ENCODE measurements at places on chromosomes 3 and 15. TPM values are rescaled to one million over a fixed set of nuclear protein-coding genes. Genes with fewer than 3 reads are reported as not detected.

P2RY12 gene
- total RNA-seq, result not detected

- no peak for DNase-seq
Observed at GRCh38 chr15:99404454-99404853, 153.2 kb downstream of the LRRC28 start.

NR2E3 gene
- not detected for total RNA-seq

SLC38A3 gene
- not detected for total RNA-seq

DNA sequence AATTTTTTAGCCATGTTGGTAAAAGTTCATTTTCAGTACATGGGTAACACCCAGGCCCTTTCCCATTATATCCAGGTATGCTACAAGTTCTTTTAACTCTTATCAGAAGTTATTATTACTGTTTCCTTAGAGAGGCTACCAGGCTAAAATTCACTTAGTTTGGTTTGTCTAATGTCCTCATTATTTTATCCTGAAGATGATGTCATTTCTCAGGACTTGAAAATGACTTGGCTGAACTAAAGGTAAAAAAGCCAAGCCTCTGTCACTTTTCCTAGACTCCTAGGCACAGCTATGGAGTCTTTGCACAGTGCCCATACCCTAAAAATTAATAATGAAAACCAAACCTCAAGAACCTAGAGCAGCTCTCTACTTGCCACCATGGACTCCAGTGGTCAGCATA, 4.1 kb downstream of the ELL3 start:
- DNase-seq, result no peak

DNA sequence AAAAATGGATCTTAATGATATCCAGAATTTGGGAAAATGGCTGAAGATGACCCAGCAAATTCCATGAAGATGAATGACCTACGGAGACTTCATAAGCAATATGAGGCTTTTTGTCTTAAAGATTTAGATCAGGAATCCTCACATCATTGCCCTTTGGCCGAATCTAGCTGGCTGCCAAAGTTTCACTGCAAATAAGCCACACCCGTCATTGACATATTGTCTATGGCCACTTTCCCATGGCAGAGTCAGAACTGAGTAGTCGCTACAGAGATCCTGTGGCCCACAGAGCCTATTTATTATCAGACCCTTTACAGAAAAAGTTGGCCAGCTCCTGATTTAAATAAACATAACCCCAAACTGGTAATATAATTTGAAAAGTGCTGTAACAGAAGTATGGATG, 307.4 kb upstream of the RARB start:
- DNase-seq, result no peak

GRCh38 chr15:43105077-43105736, 631 bp downstream of the UBR1 start:
- peak; percentile 28 for DNase-seq

BCHE gene
- total RNA-seq, result not detected

PODXL2 gene
- 3.9 TPM for total RNA-seq

MOBP gene
- total RNA-seq, result 0.14 TPM

GRCh38 chr3:123080864-123081562, 14.2 kb downstream of the PDIA5 start:
- no peak for DNase-seq

GRCh38 chr3:152241142-152242017, 27.3 kb upstream of the MBNL1 start:
- DNase-seq, result no peak

DNA sequence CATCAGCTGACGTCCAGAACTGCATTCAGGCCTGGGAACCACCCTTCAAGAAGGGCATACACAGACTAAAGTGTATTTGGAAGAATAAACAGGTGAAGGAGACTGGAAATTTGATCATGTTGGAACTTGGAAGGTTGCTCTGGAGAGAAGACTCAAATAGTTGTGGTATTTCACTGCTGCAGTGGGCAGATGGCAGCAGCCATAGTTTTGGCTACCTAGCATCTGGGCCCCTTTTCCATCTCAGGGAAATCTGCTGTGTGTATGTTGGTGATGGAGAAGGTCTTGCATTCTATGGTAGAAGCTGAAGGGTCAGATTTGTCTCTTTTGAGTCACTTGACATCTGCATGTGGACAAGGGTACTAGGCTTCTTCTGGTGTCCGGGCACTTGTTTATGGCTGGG, 114.4 kb upstream of the FGF7 start:
- DNase-seq, result no peak

CSK gene
- 261 TPM for total RNA-seq

DNA sequence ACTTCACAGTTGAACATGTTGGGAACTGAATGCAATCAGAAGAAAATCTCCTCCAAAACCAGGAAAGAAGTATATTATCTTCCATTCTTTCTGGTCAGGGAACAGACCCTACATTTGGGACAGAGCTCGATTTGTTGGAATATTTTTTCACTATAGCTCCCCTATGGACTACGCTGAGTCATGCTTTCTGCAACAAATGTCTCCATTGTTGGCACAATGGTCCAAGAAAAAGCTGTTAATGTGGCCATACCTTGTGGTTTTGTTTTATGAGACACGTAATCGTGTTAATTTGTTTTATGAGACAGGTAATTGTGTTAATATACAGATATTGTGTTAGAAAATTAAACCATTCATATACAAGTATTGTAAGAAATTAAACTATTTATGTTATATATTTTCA, 101.4 kb downstream of the TGFBR2 start:
- no peak for DNase-seq

Data from activated T-helper 2 cell treated with anti-CD3 and anti-CD28 coated beads, Interferon-gamma antibody, Interleukin-2, Interleukin-4, amounts not matched to agents 10 μg/mL and 5 μg/mL and 100 μg/mL, durations not matched to agents 14 hours and 24 hours and 36 hours (primary cell).